ENCODE measurements at places on chromosomes 1 and 21. TPM values are rescaled to one million over a fixed set of nuclear protein-coding genes. Genes with fewer than 3 reads are reported as not detected.

SLC2A5 gene
- total RNA-seq = 9.1 TPM

LAX1 gene
- 1.2 TPM for total RNA-seq

FCRL5 gene
- 0.10 TPM for total RNA-seq

KANK4 gene
- total RNA-seq = 10.1 TPM

HES3 gene
- not detected for total RNA-seq

C1QTNF12 gene
- total RNA-seq = 2.5 TPM

SYT2 gene
- 0.10 TPM for total RNA-seq

FBLIM1 gene
- 14.6 TPM for total RNA-seq

SPRR1A gene
- 6.1 TPM for total RNA-seq

SPRR2E gene
- total RNA-seq = 16.7 TPM

COL24A1 gene
- total RNA-seq = 5.6 TPM

SYT14 gene
- 1.2 TPM for total RNA-seq

MAP1LC3C gene
- total RNA-seq = 1.1 TPM

LCE2B gene
- total RNA-seq = 5.9 TPM

PRXL2B gene
- total RNA-seq = 7.3 TPM

ST6GALNAC3 gene
- 3.6 TPM for total RNA-seq

SPRR4 gene
- total RNA-seq = 17.7 TPM

SPRR5 gene
- total RNA-seq = 1.8 TPM

ROR1 gene
- 12.5 TPM for total RNA-seq

SH2D5 gene
- total RNA-seq = 0.30 TPM

F13B gene
- total RNA-seq = not detected

FAM3B gene
- 0.20 TPM for total RNA-seq

CELA2A gene
- total RNA-seq = not detected

PTCH2 gene
- 7.2 TPM for total RNA-seq

NME7 gene
- total RNA-seq = 12.8 TPM

OBSCN gene
- 79.3 TPM for total RNA-seq

PTGER3 gene
- 18.2 TPM for total RNA-seq

CPTP gene
- total RNA-seq = 8.7 TPM

ATP1A4 gene
- not detected for total RNA-seq

MYBPH gene
- total RNA-seq = 2.1 TPM

DPT gene
- 191 TPM for total RNA-seq

TCHHL1 gene
- total RNA-seq = 17.4 TPM

SLC16A1 gene
- 28.3 TPM for total RNA-seq

PROK1 gene
- total RNA-seq = not detected

CCDC181 gene
- total RNA-seq = 0.30 TPM

TDRD10 gene
- 0.69 TPM for total RNA-seq

TSSK3 gene
- 0.89 TPM for total RNA-seq

LCE1C gene
- 9.3 TPM for total RNA-seq

OR2W3 gene
- 1.8 TPM for total RNA-seq

C1orf141 gene
- total RNA-seq = not detected

ETV3L gene
- total RNA-seq = not detected
